Stimulated activated CD4-positive, alpha-beta T cell treated with anti-CD3 and anti-CD28 coated beads, Interleukin-1b, Interleukin-23, amount 100 ng/mL, for 24 hours (primary cell): ENCODE measurements at places on chromosomes 2 and 18.

GRCh38 chr18:63869374-63869773, 18.1 kb upstream of the SERPINB2 start:
- DNase-seq = no peak

GRCh38 chr2:99088017-99088416, 53.5 kb upstream of the C2orf15 start:
- no peak for DNase-seq

- DNase-seq = no peak
Measured at GRCh38 chr2:11121823-11122155, 33.5 kb upstream of the SLC66A3 start.

- DNase-seq = no peak
Measured at GRCh38 chr2:85933753-85934594, 45.2 kb upstream of the ST3GAL5 start.

GRCh38 chr2:237358721-237359517, 55.0 kb downstream of the COL6A3 start:
- no peak for DNase-seq

DNA sequence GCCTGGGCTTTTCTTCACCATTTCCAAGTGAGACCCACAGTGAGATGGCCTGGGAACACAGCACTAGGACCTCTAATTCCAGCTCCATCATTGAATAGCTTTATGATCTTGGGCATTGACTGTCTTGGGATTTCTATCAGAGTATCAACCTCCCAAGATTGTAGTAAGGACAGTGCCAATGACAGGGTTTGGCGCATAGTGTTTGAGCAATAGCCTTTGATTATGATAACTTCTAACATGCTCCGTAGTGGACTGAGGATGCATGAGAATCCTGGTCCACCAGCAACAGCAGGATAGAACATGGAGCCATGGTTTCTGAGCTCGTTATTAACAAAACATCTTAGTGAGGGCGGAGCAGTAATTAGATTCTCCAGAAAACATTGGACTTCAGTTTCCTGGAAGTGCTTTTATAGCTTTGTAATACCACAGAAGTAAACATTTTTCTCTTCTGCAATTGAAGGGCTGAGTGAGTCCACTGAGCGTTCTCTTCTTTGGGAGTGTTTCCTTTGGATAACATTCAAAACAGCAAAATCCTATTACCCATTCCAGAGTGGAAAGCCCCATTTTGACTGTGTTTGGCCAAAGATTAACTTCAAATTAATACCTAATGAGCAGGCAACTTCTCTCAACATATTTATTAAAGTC, 63.7 kb downstream of the IL1R2 start:
- DNase-seq = no peak

DNA sequence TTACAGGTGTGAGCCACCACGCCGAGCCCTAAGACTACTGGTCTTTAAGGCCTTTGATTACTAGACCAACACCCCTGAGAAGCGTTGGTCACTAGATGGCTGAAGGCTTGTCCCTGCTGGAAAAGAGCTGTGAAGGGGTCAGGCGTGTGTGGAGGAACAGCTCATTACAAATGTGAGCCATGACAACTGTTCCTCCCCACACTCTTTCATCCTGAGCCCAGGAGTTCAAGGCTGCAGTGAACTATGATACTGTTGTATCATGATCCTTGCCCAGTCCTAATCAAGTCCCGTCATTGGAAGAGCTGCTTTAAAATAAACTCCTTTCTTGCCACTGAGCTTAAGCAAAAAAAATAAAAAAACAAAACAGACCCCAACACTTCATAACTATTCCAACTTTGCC, 19.5 kb upstream of the MCFD2 start:
- no peak for DNase-seq

GRCh38 chr2:237691029-237691907, 63.9 kb downstream of the LRRFIP1 start:
- DNase-seq = no peak

DNA sequence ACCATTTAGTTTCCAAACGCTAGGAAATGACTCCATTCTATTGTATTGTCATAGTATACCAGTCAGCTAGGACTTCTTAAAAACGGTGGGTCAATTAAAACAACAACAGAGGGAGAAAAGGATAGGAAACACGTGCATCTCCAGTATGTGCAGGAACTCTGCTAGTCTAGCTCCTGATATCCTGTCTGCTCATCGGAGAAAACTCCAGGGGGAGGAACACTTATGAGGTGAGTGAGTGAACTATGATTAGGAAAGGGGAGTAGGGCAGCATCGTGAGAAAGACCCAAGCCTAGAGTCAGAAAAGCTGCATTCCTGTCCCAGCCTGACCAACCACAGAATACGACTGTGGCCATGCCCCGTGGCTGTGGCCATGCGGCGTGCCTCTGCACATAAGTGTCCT, 34.2 kb downstream of the DTNB start:
- no peak for DNase-seq

- DNase-seq = no peak
Measured at GRCh38 chr2:229429589-229429988, 158.5 kb upstream of the PID1 start.
